ENCODE measurements at places on chromosomes 11 and 22. TPM values are rescaled to one million over a fixed set of nuclear protein-coding genes. Genes with fewer than 3 reads are reported as not detected.

DNA sequence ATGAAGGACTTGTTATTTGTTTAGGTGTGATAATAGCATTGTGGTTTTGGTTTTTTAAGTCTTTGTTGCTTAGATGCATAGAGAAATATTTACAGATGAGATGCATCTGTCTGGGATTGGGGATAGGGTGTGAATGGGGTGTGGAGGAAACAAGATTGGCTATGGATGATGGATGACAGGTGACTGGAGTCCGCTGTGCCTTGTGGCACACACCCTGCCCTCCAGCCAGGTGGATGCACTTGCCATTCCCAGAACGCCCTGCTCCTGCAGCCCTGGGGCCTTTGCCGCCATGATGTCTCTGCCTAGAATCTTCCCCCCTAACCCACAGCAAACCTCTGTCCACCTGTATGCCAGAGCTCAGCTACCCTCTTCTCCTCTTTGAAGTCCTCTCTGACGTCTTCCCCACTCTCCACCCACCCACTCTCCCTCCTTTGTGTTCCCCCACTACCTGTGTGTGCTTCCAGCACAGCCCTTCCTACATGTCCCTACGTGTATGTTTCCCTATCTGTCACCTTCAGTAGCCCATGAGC is 54.7 kb downstream of the WNT11 start:
- no peak for DNase-seq

DNA sequence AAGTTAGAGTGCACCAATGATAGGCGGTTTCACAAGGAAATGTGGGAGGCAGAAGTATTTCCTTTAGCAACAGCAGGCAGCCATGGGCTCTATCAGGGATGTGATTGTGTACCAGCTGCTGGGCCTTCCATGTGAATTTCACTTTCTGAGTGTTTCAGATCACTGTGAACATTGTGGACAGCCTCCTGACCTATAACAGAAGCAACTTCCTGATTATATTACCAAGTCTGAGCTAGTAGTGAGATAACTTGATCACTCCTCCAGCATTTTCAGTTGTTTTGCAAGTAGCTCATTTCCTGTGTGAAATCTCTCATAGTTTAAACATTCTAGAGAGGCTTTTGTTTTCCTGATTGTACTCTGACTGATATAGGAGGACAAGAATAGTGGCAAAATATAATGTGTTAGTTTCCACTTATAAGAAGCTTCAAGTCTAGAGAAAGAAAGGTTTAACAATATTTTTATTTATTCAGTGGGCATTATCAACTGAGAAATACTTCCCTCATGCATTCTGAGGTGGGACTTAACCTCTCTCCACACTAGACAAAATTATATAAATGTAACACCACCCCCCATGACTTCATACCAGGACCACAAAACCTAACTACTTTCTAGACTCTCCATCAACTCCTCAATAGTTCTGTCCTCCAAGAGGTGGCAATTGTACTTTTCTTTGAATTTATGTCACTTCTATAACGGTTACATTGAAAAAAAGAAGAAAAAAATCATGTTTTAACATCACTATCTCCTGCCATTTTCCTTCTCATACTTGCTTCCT is 184.2 kb upstream of the LUZP2 start:
- DNase-seq = no peak

GRCh38 chr22:41801886-41802285 is 1.4 kb downstream of the CCDC134 start:
- no peak for DNase-seq

- no peak for DNase-seq
These were observed 801.1 kb downstream of the TBC1D22A start for GRCh38 chr22:47563406-47564157.

GRCh38 chr11:73143126-73143838 is 1.2 kb upstream of the FCHSD2 start:
- DNase-seq = no peak

GRCh38 chr22:22855617-22856308 is 31.9 kb upstream of the IGLL5 start:
- peak; percentile 85 for DNase-seq

DNA sequence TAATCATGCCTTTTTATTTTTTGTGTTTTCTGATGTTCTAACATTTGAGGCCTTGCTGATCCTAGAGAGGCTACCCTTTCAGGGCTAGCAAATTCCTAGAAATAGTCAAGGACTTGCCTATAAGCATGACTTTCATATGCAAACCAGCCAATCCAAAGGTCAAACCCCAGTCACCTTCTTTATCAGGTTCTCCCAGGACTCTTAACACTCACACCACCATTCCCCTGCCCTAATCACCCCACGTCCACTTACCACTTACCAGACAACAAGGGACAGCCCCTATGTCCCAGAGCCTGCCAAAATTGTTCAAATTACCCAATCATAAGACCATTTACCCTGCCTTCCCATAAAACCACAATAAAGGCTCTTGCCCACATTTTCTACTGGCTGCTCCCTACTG is 1339.8 kb downstream of the LRRC4C start:
- no peak for DNase-seq

DNA sequence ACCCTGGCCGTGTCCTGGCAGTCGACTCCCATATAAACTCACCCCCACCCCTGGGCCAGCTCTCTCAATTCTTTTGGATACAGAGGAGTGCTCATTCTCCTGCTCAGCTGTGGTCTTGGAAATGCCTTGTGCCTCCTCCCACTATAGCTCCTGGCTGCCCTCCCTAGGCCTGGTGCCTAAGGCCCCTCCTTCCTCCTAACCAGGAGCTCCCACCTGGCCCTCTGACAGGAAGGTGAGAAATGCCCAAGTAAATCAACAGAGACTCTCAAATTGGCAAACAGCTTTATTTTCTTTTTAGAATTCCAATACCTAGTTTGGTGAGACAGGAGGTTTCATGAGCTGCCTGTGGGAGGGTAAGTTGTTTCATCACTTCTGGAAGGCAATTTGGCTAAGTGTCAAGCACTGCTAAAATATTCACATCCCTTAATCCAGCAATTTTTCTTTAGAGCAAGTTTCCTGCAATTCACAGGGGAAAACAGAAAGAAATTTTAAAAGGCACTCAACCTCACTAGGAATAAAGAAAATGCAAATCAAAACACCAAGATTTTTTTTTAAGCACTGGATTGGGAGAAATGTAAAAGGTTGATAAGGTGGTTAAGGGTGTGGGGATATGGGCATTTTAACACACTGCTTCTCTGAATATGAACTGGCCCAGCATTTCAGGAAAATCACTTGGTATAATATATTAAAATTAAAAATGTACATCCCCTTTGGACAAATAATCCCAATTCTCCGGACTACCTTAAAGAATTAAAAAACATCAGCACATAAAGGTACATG is 209.7 kb upstream of the ARHGAP20 start:
- peak; percentile 88 for DNase-seq

DNA sequence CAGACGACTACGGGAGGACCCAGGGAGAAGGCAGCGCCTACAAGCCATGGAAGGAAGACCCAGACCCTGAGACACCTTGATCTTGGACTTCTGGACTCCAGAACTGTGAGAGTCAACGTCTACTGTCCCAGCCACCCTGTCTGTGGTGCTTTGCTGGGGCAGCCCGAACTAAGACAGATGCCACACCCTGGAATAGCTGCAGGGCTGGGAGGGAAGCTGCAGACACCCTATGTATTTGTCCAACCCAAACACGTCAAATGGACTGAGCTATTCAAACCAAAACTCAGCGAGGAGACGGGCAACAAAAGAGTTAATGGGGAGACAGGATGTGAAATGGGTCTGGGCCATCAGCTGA is 169.3 kb downstream of the CTTN start:
- DNase-seq = no peak

DNA sequence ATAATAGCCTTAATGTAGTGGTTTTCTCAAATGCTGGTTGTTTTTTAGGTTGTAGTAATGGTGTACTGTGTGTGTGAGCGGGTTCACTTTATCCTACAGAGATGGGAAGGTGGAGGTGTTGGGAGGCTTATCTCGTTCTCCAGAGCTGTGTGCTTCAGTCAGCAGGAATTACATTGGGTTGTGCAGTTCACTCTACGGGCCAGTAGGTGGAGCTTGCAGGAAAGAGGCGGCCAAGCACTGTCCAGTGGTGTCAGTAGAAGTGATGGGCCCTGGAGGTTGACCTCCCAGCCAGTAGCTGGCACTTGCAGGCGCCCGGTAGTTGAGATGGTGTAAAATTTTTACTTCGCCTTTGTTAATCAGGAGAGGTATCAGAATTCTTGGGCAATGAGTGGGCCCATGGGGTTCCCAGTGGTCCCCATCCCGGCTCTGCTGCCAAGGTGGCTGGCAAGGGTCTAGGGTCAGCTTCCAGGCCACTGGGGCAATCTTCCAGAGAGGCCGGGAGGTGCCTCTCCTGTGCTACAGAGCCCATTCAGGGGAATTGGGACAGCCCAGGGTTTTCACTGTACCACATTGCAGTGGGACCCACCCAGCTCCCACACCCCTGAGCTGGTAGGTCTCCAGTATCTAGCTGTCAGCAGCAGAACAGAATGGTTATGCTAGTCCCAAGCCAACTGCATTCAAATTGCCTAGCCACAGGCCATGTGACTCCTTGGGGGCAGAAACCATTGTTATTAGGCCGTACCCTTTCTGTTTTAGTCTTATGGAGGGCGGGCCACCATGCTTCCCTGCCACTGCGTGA is 43.9 kb downstream of the BIRC2 start:
- peak; percentile 92 for DNase-seq

GRCh38 chr11:66287211-66287888 is 1.6 kb downstream of the YIF1A start:
- DNase-seq = no peak

DNA sequence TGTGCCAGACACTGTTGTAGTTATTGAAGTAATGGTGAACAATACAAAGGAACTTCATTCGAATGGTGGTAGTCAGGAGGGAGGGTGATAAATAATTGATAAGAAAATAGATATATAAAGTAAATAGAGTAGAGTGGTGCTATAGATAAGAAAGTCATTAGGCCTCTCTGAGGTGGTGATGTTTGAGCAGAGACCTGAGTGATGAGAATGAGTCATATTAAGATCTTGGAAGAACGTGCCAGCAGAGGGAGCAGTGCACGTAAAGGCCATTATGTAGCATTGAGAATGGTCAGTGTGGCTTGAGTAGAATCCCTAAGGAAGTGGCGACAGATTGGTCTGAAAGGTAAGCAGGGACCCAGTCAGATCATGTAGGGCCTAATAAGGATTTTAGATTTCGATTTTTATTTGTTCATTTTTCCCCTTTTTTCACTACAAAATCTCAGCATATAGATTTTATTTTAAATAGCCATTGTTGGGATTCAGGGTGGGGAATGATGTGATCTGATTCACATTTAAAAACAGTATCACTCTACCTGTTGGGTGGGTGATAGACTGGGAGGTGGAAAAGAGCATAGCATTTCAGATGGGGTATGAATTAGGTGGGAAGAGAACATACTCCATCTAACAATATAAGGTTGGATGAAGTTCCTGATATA is 44.7 kb downstream of the CCDC90B start:
- DNase-seq = peak; percentile 89

GRCh38 chr11:121578251-121578976 is 125.6 kb upstream of the SORL1-AS1 start:
- DNase-seq = no peak

GRCh38 chr22:40334060-40334459 is 12.2 kb upstream of the ADSL start:
- DNase-seq = no peak

DNA sequence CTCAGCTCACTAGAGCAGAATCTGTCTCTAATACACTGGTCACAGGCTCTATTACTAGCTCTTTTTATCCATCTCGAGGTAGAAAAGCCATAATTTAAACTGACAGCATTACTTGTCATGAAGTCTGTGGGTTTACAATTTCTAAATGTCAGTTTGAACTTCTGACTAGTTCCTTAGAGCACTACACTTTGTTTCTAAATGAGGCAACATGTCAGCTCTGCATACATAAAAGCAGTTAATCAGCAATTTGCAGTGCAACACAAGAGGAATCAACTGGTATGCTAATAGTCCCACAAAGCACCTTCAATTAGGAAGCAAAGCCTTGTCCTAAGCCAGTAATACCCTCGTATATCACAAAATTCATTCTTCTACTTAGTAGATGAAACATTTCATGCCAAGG is 321.3 kb downstream of the TTC28 start:
- no peak for DNase-seq

GRCh38 chr22:38313384-38313955 is 3.8 kb downstream of the CSNK1E start:
- DNase-seq = no peak

DNA sequence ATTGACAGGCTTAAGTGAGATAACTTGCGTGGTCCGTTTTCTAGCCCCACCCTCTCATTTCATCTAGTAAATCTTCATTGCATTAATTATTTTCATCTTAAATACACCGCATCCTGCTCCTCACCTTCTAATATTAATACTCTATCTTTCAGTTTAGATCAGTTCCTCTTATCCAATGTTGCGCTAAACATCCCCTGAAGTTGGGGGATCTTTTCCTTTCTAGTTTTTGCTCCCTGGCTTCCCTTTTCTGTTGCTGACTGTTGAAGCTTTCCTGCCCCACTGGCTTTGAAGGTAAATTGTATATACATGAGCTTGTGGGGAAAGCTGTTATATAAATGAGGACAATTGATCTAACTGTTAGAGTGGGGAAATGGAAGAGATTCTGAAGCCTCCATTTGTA is 7.2 kb downstream of the CAT start:
- no peak for DNase-seq

- DNase-seq = no peak
These were observed 250.3 kb downstream of the TBC1D22A start for GRCh38 chr22:47012589-47013370.

DNA sequence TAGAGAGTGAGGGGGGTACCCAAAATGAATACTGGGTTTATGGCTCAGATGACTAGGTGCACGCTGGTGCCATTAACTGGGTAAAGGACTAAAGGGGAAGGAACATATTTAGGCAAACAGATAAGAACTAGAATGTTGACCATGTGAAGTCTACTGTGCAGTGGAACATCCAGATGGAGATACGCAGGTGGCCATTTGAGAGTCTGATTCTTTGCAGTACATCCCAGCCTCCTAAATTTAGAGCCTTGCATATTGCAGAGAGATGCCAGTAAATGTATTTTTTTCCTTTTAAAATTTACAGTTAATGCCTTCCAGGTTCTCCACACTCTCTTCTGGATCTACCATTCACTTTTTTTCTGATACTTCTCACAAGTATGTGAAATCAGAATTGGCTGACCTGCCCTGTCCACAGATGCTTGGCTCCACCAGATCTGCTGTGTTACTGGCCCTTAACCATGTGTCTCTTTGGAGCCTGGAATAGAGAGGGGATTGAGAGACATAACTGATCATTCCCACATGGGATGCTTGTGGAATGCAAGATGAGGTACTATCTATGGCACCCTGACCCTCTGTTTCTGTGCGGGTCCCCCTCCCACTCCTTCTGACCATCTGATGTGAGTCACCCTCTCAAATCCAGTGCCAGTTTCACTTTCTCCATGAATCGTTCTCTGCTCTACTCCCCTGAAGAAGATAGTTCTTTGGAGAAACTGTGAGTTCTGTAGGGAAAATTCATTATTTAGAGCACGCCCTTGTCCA is 77.0 kb upstream of the NCAM1 start:
- DNase-seq = no peak

The C11orf52 gene
- 3.7 TPM for total RNA-seq

The CD248 gene
- 0.38 TPM for total RNA-seq

The SIPA1 gene
- 45.3 TPM for total RNA-seq

The RAB39A gene
- 6.2 TPM for total RNA-seq

The FOLH1 gene
- 0.20 TPM for total RNA-seq

The MAP6 gene
- total RNA-seq = 1.9 TPM

The OR5B21 gene
- not detected for total RNA-seq

The SAA2 gene
- total RNA-seq = 0.38 TPM
